ENCODE measurements at places on chromosomes 13 and 19. TPM values are rescaled to one million over a fixed set of nuclear protein-coding genes. Genes with fewer than 3 reads are reported as not detected.

The CFAP97D2 gene
- total RNA-seq, result not detected

The GTF2F1 gene
- total RNA-seq, result 24.4 TPM

The OVOL3 gene
- not detected for total RNA-seq

The ZNF229 gene
- 15.1 TPM for total RNA-seq

The CGB1 gene
- total RNA-seq, result not detected

The JAK3 gene
- 4.8 TPM for total RNA-seq

The C13orf46 gene
- 0.85 TPM for total RNA-seq

The TPGS1 gene
- total RNA-seq, result 9.3 TPM

The TJP3 gene
- total RNA-seq, result 3.1 TPM

The CAPN12 gene
- 1.4 TPM for total RNA-seq

The ZNF729 gene
- total RNA-seq, result not detected

The FOXA3 gene
- total RNA-seq, result not detected

The CDC16 gene
- total RNA-seq, result 111 TPM

The CBLC gene
- 4.7 TPM for total RNA-seq

The CEACAM20 gene
- total RNA-seq, result not detected

The TNNT1 gene
- 47.2 TPM for total RNA-seq

The RDH8 gene
- not detected for total RNA-seq

The SPRY2 gene
- total RNA-seq, result 34.9 TPM

The USP12 gene
- 45.0 TPM for total RNA-seq

The FUT2 gene
- total RNA-seq, result 0.79 TPM

The CYP2F1 gene
- not detected for total RNA-seq

The PLK5 gene
- 0.37 TPM for total RNA-seq

The MEDAG gene
- 12.2 TPM for total RNA-seq

The CLIP3 gene
- 8.5 TPM for total RNA-seq

The LGALS7B gene
- total RNA-seq, result 1.2 TPM

The FFAR2 gene
- 0.69 TPM for total RNA-seq

The MBOAT7 gene
- total RNA-seq, result 22.9 TPM

The MAST1 gene
- 0.74 TPM for total RNA-seq

The ZNF414 gene
- 4.6 TPM for total RNA-seq

The ZNF726 gene
- total RNA-seq, result 15.0 TPM

The RFPL4A gene
- 0.58 TPM for total RNA-seq
